ENCODE measurements at places on chromosomes 1 and 21.

DNA sequence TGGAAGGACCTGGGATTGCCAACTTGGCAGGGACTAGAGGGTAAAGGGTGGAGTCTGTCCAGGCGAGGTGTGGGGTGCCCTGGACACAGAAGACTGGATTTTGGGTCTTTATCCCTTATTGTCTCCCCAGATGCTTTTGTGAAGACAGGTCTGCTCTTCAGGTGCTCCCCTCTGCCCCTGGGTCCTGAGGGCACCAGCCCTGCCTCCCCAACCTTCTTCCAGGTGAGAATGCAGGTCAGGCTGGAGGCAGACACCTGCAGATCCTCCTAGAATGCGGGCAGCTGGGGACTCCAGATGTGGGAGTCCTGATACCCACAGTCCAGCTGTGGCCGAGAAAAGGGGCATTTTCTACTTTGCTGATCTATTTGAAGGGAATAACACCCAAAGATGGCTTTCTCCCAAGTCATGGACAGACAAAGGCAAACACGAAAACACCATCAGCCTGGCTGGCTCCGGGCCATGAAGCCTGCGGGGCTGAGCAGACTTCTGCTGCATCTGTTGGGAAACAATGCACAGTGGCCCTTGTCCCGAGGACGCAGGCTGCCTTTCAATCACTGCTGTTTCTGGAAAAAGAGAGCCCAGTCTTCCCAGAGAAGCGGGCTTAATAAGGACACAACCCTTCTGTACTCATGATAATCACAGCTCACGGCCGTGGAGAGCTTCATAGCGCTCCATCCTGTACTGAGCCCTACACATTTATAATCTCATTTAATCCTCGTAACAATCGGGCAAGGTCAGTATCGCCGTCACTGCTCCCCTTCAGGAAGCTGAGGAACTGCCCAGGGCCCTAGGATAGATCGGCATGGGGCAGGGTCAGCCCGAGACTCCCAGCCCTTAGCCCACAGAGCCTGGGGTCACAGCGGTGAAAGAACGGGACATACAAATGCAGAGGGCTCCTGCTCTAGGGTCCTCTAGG, 62.0 kb upstream of the ABCG1 start:
- no peak for DNase-seq

- DNase-seq, result no peak
These were observed 2.7 kb downstream of the ZBTB21 start for GRCh38 chr21:42007356-42007940.

GRCh38 chr1:9838946-9839345, 15.2 kb upstream of the CLSTN1 start:
- no peak for DNase-seq

DNA sequence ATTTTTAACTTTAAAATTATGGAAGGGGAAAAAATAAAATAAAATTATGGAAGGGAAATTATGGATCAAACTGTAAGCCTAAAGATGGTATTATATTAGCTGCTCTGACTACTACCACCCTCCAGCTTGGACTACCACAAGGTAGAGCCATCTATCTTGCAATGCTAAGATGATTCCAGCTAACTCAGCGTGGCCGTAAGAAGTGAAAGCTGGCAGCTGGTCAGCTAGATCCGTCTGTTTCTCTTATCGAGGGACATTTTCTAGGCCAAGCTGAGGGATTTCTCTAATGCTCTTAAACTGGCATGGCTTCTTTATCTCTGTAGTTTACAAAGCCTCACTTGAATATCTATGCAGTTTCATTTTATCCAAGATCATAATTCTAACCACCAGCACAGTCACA, 31.5 kb downstream of the LYST start:
- DNase-seq, result no peak

- no peak for DNase-seq
These were observed 53.3 kb downstream of the PDE9A start for GRCh38 chr21:42706765-42707164.

DNA sequence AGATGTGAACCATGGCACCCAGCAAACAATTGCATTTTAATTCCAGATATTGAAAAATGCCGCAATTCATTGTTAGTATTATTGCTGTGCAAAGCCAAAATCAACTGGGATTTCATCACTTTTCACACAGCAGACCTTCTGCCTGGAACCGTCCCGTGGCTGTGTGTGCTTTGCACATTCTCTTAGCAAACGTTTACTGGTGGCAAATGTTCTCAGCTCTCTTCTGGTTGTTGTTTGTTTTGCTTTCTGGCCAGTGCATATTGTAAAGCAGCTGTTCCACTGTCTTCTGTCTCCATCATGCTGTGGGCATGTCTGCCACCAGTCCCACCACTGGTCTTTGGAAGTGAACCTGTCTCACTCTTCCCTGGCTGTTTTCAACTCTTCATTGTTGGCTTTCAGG, 19.8 kb upstream of the TTLL10 start:
- DNase-seq, result no peak

GRCh38 chr1:106814418-106814817, 242.1 kb upstream of the PRMT6 start:
- no peak for DNase-seq

DNA sequence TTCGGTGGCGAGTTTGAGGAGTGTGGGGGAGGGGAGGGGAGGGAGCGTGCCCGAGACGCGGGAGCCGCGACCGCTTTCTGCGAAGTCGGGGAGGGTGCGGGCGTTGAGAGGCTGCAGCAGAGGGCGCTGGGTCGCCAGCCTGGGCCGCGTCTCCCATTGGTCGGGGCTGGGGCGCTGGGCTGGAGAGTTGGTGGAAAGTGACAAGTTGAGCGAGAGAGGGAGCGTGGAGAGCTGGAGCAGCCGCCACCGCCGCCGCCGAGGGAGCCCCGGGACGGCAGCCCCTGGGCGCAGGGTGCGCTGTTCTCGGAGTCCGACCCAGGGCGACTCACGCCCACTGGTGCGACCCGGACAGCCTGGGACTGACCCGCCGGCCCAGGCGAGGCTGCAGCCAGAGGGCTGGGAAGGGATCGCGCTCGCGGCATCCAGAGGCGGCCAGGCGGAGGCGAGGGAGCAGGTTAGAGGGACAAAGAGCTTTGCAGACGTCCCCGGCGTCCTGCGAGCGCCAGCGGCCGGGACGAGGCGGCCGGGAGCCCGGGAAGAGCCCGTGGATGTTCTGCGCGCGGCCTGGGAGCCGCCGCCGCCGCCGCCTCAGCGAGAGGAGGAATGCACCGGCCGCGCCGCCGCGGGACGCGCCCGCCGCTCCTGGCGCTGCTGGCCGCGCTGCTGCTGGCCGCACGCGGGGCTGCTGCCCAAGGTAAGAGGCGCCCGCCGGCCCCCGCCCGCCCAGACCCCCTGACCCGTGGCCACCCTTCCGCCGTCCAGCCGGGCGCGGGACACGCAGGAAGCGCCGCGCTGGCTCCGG, at the start of gene ROR1:
TSS of gene ROR1 (plus strand) at position 203 of the 802 bp plus-strand sequence.
- DNase-seq, result peak; percentile 93

DNA sequence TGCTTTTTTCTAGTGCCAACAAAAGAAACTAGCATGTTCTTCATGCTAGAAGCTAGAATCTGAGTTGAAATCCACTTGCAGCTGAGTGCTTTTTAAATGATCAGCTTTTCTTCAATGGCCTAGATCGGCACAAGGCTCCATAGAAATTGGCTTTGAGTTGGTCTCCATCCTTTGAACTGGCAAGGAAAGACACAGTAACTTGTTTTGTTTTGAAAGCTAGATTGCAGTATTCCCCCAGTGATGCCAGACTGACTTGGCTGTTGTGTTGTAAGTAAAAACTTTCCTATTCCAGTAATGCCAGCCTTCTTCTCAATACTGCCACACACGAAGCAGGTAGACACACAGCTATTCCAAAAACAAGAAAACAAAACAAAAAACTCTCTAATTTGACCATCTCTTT, 139.1 kb downstream of the FMN2 start:
- no peak for DNase-seq

GRCh38 chr1:230632273-230632873, 9.9 kb upstream of the COG2 start:
- DNase-seq, result peak; percentile 60

GRCh38 chr21:41925767-41926116, 28.1 kb downstream of the C2CD2 start:
- no peak for DNase-seq

DNA sequence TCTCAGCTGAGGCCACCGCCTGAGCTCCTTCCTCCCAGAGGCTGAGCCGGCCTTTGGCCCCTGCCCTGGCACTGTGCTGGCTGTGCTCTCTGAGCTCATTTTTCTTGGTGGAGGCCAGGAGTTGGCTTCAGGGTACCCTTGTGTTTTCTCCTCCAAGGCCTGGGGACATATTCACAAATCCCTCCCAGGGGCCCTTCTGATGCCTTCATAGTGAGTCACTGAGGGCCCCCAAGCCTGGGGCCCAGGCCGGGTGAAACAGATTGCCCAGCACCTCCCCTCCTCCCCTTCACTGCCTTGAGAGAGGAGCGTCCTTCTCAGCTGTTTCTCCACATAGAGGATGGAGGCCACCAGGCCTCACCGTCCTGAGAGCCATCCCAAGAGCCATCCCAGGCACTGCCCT, 105.8 kb downstream of the SIK1 start:
- no peak for DNase-seq

All from H9 (cell line).